GM04503 (cell line): ENCODE measurements at places on chromosomes 6 and 20.

- peak; percentile 82 for DNase-seq
Measured at GRCh38 chr6:100464903-100465700, at the start of gene SIM1. Gene SIM1, minus strand, starts transcription at chr6:100464921. Its CDS starts 1,453 bp downstream, at chr6:100463468.

DNA sequence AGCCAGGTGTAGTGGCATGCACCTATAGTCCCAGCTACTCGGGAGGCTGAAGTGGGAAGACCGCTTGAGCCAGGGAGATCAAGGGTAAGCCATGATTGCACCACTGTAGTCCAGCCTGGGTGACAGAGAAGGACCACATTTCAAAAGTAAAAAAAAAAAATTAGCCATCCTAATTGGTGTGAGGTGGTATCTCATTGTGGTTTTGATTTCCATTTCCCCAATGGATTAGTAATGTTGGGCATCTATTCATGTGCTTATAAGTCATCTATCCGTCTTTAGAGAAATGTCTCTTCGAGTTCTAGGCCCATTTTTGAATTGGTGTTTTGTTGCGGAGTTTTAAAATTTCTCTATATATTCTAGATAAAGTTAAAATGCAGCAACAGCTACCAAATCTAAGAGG lies 21.7 kb downstream of the ABHD12 start:
- no peak for DNase-seq

- DNase-seq, result no peak
Measured at GRCh38 chr6:135320721-135321621, 139.9 kb downstream of the MYB start.

DNA sequence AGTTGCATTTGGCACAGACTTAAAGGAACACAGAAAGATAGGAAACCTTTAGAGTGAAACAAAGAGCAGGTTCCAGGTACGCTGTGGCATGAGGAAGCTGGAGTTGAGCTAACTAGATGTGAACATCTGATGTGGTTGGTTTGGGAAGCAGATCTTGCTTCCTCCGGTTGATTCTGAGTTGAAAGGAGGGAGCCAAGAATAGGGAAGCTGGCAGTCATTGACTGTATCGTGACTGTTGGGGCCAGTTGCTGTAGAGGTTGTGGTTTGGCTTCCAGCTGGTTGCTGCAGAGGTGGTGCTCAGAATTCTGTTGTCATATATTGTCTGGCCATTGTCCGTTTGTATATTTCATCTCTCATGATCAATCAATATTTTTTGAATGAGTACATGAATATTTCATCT lies 325.9 kb downstream of the PLCB1 start:
- DNase-seq, result no peak

DNA sequence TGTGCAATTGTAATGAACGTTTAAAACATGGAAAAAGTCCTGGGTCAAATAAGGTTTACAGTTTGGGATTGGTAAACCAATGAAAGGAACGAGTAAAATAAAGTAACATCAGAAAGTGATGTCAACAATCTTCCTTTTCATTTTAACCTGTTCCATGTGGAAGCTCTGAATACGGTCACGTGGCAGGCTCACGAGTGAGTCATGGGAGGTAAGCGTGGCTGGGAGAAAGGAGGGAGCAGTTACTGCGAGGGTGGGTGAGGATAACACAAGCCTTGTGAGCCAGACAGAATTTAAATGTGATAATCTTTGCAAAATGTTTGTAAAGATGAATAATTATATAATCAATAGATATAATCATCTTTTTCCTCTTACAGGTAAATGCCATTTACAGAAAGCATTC lies 171.3 kb upstream of the HDAC2 start:
- DNase-seq, result no peak

DNA sequence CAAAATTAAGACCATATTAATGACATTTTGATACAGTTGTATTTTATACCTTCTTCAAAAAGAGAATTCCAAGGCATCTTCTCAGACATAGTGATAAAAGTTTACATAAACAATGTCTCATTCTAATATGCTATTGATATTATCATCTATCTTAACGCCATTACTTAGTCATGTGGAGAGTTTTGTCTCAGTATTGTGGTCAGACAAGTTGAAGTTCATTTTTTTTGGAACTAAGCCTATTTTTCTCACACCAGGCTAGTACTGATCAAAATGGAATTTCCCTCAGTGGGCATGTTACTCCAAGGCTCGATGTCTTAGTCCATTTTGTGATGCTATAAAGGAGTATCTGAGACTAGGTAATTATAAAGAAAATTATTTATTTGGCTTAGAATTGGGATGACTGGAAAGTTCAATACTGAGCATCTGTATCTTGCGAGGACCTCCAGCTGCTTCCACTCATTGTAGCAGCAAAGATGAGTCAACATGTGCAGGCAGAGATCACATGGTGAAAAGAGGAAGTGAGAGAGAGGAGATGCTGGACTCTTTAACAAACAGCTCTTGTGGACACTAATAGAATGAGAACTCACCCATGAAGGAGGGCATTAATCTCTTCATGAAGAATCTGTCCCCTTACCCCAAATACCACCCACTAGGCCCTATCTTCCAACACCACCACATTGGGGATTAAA lies 825.5 kb upstream of the MANEA start:
- no peak for DNase-seq

- DNase-seq, result no peak
Measured at GRCh38 chr6:16163066-16163465, 34.2 kb downstream of the MYLIP start.

DNA sequence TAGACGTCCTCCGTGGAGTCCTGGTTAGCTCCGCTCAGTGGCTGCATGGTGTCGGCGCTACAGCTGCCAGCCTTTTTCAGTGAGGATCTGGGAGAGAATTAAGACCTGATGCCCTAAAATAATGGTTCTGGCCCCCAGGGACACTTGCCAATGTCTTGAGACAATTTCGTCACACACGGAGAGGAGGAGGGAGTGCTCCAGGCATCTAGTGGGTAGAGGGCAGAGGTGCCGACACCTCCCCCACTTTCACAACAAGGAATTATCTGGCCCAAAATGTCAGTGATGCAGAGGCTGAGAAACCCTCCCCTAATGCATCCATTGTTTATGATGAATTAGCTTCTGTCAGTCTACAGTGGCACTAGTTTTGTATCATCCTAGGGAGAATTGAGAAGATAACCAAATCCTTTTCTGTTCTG lies 24.4 kb downstream of the TMEM181 start:
- DNase-seq, result no peak

DNA sequence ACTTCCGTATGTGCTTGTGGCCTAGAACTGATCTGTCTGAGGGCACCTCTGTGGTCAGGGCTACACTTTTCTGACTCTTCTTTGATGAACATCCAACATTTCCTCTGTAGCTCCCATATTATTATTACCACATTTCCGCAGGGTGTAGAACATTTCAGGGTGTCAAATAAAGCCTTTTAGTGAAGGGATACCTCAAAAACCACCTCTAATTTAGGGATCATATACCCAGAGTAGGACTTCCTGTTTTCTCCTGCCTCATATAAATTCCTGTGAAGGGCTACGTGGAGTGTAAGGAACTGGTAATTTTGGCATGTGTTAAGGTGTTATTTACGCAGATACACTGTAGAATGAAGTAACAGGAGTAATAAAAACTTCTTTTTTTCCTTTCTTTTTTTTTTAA lies 5.5 kb upstream of the MUC22 start:
- no peak for DNase-seq
